H7 (cell line): ENCODE measurements at places on chromosomes 5 and 9. TPM values are rescaled to one million over a fixed set of nuclear protein-coding genes. Genes with fewer than 3 reads are reported as not detected.
A peak's percentile ranks its signal among the peaks of the same experiment; 100 is the strongest.

GRCh38 chr5:65611524-65611923, 12.6 kb downstream of the TRIM23 start:
- DNase-seq, result no peak

- peak; percentile 45 for DNase-seq
These were observed 141.0 kb downstream of the CARTPT start for GRCh38 chr5:71860048-71860447.

- DNase-seq, result no peak
These were observed 79.2 kb downstream of the BOD1 start for GRCh38 chr5:173537228-173537627.

DNA sequence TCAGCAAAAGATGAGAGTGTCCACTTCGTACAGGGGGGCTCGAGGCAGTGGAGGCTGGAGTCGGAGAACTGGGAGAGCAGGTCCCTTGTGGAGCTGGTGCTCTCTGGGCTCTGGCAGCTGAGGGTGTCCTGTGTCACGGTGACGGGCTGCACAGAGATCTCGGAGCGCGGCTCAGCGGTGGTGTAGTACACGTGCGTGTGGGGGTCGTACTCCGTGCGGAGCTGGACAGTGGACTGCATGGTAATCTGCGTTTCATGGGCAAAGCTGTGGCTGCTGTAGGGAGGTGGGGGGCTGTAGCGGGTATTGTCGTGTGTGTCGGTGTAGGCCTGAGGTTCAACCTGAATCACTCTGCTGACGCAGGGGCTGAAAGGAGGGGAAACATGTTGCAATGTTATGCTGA, 48.0 kb downstream of the PTCH1 start:
- no peak for DNase-seq

DNA sequence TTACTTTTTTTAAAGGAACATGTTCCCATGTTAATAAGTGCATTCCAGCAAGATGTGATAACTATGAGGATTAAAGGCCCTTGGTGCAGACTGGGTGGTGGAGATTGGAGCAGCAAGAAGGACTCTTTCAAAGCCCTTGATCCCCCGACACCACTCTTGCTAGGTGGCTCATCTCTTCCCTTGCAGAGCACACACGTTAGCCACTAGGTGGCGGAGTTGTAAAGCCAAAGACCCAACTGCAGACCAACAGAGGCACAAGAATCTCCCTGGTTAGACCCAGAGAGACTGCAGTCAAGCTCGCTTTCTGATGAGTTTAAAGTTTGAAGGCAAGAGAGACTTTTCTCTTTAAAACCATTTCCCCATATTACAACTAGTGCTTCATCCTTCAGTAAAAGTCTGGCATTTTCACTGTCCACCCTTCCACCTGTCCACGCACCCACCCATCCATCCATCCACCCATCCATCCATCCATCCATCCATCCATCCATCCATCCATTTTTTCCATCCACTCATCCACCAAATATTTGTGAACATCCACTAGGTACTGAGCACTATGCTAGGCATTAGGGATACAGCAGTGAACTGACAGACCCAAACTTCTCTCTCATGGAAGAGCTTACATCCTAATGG, 226.9 kb downstream of the MSX2 start:
- DNase-seq, result peak; percentile 83

DNA sequence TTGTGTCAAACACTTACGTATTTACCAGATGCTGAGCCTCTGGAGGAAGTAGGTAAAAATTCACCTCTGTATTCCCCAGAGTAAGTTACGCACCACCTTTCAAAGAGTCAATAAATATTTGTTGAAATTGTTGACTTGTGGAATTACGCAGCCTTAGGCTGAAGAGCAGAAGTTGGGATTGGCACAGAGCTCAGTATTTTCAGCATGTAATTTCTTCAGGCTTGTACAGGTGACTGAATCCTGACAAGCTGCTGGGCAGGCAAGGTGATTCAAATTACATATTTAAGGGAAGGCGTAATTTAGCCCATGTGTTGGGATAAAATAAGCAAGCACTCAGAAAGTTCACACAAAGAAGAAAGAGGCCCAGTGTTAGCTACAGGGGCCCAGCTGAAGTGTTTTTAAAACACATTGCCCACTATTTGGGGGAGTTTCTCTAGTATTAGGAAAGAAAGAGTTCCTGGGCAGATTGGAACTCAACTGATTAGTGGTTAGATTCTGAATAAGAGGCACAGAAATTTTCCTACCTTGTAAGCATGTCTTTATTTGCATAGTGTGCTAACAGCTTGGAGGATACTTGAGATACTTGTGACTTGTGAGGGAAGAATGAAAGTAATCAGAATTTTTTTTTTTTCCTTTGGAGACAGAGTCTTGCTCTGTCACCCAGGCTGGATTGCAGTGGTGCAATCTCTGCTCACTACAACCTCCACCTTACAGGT, 165.3 kb upstream of the FBXL7 start:
- no peak for DNase-seq

- no peak for DNase-seq
These were observed 61.1 kb downstream of the ERCC6L2 start for GRCh38 chr9:95936579-95937075.

GRCh38 chr5:73693573-73694061, 67.6 kb downstream of the ARHGEF28 start:
- DNase-seq, result peak; percentile 25

Gene RUSC2
- 12.3 and 13.7 TPM in 2 replicates for total RNA-seq

Gene CYSTM1
- total RNA-seq, result 55.5 and 61.1 TPM in 2 replicates

Gene PCDHGA6
- 0.04 TPM in 1 of 2 replicates, not detected in the other for total RNA-seq

Gene CFAP77
- 0.18 and 1.6 TPM in 2 replicates for total RNA-seq
